ENCODE measurements at places on chromosomes 4 and X.

DNA sequence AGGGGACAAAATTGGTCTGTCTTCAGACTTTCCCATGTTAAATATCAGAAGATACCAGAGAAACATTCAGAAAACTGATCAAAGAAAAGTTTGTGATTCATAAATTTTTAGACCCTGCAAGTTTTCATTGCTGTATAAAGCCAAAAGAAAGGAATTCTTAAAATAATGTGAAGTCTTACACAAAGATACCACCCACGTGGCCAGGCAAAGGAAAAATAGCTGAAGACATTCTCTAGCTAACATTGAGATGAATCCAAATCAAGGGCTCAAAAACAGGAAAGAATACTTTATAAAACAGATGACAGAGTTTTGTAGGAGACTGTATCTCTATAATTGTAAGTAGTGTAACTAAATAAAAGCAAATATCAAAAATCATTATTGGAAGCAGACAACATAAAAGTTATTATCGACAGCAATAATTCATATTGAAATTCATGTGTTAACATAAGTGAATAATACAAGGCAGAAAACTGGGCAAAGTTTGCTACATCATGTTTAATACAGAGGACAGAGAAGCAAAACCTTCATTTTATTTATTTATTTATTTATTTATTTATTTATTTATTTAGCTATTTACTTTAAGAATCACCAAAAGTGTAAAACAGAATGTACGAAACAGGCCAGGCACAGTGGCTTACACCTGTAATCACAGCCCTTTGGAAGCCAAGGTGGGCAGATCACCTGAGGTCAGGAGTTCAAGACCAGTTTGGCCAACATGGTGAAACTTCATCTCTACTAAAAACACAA, 204.6 kb upstream of the SLIT2 start:
- no peaks in the 10 kb centered on the region for H3K4me1 ChIP-seq
- DNase-seq, result no peak
- H3K27me3 ChIP-seq, result no peaks in the 10 kb centered on the region

- peaks cover 5% of the 10 kb centered on the region for H3K27me3 ChIP-seq
- DNase-seq, result no peak
- no peak overlapping the region for H3K27ac ChIP-seq
- H3K4me1 ChIP-seq, result no peaks in the 10 kb centered on the region
- H3K36me3 ChIP-seq, result no peaks in the 10 kb centered on the region
Observed at GRCh38 chr4:183256343-183256742, 63.7 kb downstream of the CLDN22 start.

- H3K4me3 ChIP-seq, result no peak overlapping the region
- DNase-seq, result no peak
- peaks cover 9% of the 10 kb centered on the region for H3K4me1 ChIP-seq
- no peaks in the 10 kb centered on the region for H3K36me3 ChIP-seq
- H3K27ac ChIP-seq, result no peak overlapping the region
Observed at GRCh38 chrX:153573984-153574383, 25.0 kb downstream of the CCNQ start.

- DNase-seq, result no peak
- no peak overlapping the region for H3K27ac ChIP-seq
- no peaks in the 10 kb centered on the region for H3K27me3 ChIP-seq
Observed at GRCh38 chrX:139851730-139852129, 81.1 kb downstream of the ATP11C start.

All from activated CD8-positive, alpha-beta T cell treated with anti-CD3 and anti-CD28 coated beads, Interleukin-2, amount 10 ng/mL, durations not matched to agents 7 days and 5 days (primary cell).